ENCODE measurements at places on chromosomes 2 and 18.

DNA sequence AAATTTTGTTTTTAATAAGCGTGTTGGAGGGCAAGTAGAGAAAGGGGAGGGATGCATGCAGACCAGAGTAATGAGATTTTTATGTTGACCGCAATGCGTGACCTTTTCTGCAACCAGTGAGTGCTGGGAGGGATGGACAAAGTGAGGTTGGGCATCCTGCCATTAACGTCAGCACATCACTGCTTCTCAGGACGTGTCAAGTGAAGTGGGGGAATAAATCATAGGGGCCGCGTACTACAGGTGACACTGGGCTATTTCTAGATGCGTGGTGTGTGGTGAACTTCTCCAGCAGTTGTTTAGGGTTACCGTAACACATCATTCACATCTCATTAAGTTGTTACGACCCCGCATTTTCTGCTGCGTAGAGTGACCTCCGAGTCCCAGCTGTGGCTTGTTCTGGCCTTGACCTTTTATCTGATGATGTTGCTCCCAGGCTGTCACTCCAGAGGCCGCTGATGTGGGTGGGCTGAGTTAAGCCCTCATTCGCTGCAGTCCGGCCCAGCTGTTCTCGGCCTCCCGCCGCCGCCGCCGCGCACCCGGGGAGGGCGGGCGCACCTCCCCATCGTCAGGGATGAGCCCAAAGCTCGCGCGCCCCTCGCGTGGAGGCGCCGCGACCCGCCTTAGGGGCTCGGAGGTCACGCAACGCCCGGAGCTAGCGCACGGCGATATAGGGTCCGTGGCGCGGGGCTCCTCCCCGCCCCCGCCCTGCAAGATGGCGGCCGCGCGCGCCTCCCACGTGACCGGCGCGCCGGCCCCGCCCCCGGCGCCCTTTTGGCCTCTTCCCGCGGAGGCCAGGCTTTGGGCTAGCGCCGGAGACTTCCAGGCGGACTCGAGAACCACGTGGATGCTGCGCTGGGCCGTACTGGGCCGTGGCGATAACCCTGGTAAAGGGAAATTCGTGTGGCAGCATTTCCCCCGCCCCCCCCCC is 3.5 kb downstream of the ZCCHC2 start:
- peak; percentile 69 for DNase-seq

DNA sequence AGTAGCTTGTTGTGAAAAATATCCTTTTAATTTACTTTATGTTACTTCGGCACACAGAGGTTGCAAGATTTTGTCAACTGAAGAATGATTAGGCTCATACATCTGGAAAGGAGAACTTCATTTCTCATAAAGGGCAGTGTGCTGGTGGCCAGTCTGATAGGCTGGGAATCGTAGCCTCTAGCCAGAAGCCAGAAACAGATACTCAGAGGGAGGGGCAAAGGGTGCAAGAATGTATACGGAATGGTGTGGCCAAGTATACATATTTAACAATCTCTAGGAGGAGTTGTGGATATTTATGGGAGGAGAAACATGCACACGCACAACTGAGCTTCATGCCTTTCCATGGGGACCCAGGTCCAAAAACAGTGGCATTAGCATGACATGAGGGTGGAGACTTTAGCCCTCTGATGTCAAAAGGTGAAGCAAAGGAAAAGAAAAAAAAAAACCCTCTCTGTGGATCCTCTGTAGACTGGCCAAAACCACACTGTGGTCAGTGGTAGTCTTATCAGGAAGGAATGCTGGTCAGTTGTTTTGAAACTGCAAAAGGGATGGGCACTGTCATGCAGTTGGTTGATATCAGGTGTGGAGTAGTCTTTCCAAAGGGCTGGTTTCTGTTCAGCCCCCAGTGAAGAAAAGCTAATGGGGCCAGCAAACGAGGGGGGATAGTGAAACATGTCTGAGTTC is 34.9 kb upstream of the APCDD1 start:
- DNase-seq, result no peak

DNA sequence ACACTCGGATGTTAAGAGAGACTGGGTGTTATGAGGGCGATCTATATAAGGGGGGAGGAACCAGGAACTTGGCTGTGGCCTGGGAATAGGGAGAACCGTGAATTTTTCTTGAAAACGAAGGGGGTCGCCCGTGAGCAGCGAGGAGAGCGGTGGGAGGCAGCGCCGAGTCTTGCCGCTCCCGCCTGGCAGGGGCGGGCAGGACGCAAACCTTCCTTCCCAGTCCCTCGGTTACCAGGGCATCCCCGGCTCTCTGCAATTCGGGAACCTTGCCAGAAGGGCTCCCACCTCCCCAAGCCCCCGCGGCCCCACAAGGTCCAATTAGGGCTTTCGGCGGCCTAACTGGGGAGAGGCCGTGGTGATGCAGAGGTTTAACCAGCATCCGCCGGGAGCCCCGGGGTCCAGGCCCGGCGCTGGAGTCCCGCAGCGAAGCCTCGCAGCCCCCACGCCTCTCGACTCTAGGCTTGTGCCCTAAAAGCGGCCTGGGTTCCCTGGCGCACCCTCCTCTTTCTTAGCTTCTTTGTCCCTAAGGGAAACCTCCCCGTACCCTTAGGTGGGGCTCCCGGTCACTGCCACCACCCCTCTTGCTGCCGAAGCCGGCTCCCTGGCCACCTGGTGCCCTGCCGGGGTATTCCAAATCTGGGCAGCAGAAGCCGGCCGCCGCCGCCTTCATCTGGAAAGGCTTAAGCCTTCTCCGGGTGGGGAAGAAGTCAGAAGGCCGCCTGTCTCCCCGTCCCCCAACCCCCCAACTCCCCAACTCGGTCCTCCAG is 680 bp upstream of the FHOD3 start:
- peak; percentile 88 for DNase-seq

DNA sequence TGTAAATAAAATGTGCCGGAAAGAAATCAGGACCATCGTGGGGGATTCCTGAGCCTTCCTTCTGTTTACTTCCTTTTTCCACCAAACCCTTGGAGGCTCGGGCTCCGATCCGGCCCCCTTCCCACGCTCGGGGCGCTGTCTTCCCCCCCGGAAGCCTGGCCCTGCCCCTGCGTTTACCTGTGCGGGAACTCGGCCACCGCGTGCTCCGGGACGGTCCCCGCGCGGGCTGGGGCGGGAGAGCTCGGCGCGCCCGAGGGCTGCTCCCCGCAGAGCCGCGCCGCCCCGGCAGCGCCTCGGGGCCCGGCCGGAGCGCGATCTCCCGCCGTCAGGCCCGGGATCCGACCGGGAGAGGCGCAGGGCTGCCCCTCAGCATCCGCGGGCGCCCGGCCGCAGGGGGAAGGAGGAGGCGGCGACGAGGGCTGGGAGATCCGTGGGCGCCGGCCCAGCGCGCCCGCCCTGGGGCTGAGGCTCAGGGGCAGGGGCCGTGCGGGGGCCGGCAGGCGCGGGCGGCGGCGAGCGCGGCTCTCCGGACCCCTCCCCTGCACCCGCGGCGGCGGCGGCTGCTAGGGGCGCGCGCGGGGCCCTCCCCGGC is 435 bp downstream of the ADCY3 start:
- DNase-seq, result no peak
